ENCODE measurements at places on chromosomes 6 and 20.

GRCh38 chr6:138815797-138816528 is 20.1 kb downstream of the ECT2L start:
- no peak for DNase-seq

GRCh38 chr6:151071295-151071694 is 168.5 kb upstream of the AKAP12 start:
- DNase-seq = peak; percentile 15

- no peak for DNase-seq
Observed at GRCh38 chr6:139686308-139686707, 311.9 kb upstream of the CITED2 start.

DNA sequence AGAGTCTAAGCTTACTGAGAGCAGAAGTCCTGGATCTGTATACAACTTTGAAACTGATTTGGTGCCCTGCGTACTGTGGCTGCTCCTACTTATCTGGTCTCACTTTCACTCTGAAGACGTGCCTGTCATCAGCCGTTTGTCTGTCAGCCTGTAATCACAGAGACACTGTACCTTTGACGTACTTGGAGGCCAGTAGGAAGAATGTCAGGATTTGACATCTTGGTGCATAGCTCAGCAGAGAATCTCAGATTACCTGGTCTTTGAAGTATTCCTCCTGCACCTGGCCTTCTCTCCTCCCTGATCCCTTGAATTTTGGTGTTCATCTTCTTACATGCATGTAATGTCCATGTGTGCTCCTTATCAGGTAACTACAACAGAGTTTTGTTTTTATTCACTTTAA is 37.7 kb downstream of the DSE start:
- no peak for DNase-seq

- no peak for DNase-seq
Observed at GRCh38 chr20:34632870-34633452, 43.9 kb downstream of the PIGU start.

GRCh38 chr20:9503526-9504245 is 10.7 kb upstream of the LAMP5 start:
- DNase-seq = no peak

GRCh38 chr6:158373214-158373613 is 60.9 kb downstream of the TULP4 start:
- DNase-seq = no peak

DNA sequence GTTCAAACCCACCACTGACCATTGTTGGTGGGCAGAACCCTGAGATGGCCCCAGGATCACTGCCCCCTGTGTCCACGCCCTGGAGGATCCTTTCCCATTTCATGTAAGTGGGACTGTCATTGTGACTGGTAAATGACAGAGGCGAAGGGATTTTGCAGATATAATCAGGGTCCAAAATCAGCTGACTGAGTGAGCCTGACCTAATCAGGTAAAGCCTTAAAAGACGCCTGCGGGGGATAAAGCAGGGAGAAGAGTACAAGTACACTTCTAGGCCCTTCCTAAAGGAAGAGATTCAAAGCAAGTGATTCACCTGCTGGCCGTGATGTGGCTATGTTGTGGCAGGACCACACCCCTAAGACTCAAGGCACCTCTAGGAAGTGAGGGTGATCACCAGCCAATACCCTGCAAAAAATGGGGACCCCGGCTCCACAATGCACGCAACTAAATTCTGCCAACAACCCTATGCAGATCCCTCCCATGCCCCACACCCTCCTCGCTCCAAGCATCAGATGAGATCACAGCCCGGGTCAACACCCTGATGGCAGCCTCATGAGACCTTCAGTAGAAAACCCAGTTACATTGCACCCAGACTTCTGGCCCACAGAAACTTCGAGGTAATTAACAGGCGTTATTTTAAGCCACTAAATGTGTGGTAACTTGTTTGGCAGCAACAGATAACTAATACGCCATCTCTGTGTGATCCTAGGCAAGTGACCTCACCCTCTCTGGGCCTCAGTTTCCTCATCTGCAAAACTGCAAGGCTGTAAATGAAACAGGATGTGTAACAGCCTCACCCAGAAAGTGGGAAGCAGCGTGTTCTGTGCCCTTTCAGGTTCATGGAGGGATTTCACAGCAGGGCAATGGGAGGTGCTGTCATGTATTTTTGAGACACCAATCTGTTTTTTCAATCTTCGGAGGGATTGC is 11.3 kb downstream of the PREX1 start:
- no peak for DNase-seq

DNA sequence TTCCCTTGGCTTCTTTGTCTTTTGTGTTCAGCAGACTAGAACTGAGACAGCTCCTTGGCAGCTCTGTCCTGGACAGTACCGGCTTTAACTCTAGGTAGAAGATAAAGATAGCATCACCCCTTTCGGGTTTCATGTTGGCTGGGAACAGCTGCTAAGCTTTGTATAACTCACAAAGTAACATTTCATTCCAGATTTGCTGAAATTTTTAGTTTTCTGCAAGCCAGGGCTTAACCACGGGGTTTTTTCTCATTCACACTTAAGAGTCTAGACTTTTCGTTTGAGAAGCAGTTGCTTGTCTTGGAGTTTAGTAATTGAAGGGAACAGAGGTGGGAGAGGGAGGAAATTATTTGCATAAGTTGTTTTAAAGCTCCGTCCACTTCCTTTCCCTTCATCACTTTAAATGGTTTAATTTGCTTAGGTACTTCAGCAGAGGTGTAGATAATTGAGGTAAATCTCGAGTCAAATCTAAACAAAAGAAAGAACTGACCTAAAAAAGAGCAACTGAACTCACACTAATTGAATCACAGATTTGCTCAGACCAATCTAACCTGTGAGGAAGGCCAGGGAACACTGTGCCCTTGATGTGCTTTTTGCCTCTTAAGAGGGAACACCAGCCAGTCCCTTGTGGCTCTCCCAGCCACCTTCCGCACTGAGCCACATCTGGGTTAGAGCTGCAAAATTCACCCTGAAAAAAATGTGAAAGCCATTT is 48.3 kb downstream of the RREB1 start:
- no peak for DNase-seq

DNA sequence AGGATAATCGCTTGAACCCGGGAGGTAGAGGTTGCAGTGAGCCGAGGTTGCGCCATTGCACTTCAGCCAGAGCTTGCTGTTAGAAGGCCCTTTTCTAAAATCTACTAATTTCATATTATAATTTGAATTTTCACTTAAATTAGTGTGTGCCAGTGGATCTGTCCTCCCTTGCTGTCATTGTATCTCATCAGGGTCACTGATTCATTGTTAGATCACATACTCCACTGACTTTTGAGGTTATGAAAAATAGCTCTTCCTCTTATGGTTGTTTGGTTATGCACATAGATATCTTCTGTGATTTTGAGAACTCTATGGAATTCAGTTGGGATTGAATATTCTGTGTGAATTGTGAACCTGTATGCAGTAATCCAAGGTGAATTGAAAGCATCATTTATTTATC is 53.1 kb upstream of the TULP4 start:
- DNase-seq = no peak

- no peak for DNase-seq
Observed at GRCh38 chr6:89711801-89712200, 73.3 kb upstream of the LYRM2 start.

- no peak for DNase-seq
Observed at GRCh38 chr6:66128656-66129055, 421.6 kb upstream of the EYS start.

- DNase-seq = no peak
Observed at GRCh38 chr20:53321596-53321995, 272.0 kb downstream of the ZNF217 start.

DNA sequence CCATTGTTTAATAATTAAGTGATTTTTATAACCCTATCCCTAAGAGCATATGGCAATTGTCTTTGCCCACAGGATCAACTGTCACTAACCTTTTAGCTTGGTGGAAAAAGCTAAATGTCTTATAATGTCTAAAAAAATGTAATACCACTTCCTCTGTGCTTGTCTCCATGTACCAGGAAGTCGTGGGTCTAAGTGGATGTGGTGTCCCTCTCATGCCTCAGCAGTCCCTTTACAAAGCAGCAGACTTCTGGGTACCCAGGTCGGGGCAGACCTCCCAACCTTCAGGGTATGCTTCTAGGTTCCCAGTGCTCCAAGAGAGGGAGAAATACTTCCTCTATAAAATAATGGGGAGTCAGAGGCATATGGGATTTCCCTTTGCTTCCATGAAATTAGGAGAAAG is 74.7 kb downstream of the ZHX3 start:
- DNase-seq = no peak

GRCh38 chr6:126909493-126909892 is 209.0 kb upstream of the RSPO3 start:
- DNase-seq = no peak

- DNase-seq = no peak
Observed at GRCh38 chr20:63044605-63045004, 37.8 kb upstream of the BHLHE23 start.

GRCh38 chr20:63964412-63964811 is 5.3 kb downstream of the ZNF512B start:
- no peak for DNase-seq

DNA sequence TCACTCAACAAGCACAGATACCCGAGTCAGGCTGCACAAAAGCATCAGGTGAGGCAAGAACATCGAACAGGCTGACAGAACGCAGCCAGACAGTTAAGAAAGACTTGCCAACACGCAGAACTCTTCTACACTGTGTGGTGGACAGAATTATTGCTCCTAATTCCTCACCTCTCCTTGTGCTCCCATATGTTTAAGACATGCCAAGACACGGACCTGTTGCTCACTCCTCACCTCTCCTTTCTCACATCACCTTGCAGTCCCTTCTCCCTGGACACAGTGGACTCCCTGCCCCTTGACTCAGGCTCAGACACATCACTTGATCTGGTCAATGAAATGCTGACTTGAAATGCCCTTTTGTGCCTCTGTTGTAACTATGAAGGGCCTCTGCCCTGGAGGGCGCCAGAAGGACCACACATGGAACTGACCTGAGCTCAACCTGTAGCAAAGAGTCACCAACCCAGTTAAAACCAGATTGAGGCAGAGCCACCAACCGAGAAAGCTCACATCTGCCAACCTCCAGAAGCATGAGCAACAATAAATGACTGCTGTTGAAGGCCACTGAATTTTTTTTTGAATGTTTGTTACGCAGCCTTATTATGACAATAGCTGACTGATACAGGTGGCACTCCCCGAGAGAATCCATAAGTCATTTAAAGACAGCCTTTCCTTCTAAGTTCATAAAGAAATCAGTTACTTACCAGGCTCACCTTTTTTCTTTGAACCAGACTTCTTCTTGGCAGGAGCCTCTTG is 24.0 kb downstream of the RRBP1 start:
- no peak for DNase-seq

DNA sequence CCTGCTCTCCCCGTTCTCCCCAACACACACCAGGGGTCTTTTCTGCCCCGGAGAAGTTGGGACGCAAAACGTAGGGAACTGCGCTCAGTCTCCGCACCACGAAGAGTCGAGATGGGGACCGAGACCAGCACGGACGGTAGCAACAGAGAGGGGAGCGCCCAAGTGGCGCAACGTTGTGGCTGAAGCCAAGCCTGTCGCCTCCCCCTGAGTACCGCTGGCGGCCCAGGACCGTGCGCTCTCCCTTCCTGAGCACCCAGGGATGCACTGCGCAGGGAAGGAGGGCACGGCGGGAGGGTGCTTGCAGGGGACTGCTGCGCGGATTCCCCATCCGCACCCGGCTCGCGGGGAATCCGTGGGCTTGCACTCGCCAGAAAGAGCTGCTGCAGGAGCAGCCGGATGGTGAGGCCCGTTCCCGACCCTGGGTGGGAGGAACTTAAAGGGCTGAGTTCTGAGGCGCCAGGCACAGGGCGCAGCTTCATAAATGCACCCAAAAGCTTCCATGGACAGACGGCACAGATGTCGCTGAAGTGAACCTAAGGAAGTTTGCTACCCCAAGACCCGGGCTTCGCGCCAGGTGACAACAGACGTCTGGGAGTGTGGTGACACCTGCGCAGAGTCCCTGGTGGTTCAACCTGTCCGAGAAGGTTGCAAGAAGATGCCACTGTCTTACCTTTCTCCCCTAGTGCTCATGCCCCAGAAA is 178.7 kb downstream of the TBXT start:
- DNase-seq = no peak

- DNase-seq = no peak
Observed at GRCh38 chr6:36703081-36703606, 5.5 kb downstream of the RAB44 start.

DNA sequence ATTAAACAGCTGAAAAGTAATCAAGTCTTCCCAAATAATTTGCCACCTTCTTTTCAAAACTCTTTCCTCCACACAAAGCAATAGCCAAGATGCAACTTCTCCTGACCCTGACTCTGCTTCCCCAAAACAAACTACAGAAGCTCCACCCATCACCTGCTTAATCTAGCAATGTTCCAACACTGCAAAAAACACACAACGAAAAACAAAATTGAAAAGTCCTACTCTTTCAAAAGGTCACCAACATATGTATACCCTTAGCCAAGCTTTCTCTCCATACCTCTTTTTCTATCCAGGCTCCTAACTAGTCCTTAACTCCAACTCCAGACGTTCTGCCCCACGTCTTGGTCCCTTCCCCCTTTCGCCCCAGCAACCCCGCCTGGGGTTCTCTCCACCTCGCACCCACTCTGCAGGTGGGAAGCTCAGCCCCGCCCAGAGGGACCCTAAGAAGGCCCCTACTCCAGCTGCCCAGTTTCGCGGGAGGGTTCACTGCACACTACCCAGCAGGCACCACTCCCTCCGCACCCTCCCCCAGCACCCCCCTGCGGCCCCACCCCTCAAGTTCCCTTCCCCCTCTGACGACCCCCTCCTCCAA is 717 bp downstream of the CSNK2A1 start:
- DNase-seq = peak; percentile 71

DNA sequence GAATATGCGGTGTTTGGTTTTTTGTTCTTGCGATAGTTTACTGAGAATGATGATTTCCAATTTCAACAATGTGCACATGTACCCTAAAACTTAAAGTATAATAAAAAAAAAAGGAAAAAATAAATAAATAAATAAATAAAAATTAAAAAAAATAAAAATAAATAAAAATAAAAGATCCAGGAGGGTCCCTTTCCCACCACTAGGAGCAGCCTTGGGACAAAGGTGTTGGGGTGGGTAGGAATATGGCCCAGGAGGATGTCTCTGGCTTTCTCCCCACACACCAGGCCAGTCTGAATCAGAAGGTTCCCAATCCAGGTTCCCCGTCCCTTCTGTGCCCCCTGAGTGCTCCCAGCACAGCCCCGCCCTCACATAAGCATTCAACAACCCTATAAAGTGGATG is 9.5 kb downstream of the LRFN2 start:
- DNase-seq = no peak

DNA sequence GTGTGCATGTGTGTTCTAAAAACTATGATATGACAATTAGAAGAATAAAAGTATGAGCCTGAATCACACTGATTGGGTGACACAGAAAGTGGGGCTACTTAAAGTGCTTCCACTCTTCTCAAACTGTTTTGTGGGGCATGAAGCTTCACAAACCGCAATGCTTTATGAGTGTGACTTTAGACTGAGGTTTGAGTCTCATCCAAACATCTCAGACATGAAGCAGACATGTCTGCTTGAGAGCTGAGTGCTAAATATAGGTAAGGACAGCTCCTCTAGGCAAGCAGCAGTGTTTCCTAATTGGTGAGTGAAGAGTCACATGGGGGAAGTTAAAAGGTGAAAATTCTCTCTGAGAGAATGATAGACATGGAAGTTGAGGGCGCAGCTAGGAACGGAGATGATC is 726.9 kb upstream of the CITED2 start:
- no peak for DNase-seq

- DNase-seq = peak; percentile 55
Observed at GRCh38 chr20:44056010-44056698, 130.8 kb downstream of the JPH2 start.

Data from activated CD8-positive, alpha-beta memory T cell treated with anti-CD3 and anti-CD28 coated beads, Interleukin-2, amount 50 U/mL, for 48 hours (primary cell).